NCI-H1417 (cell line): ENCODE measurements at places on chromosomes 3 and 15.

GRCh38 chr3:124680521-124680920 is 49.7 kb upstream of the UMPS start:
- DNase-seq, result no peak

DNA sequence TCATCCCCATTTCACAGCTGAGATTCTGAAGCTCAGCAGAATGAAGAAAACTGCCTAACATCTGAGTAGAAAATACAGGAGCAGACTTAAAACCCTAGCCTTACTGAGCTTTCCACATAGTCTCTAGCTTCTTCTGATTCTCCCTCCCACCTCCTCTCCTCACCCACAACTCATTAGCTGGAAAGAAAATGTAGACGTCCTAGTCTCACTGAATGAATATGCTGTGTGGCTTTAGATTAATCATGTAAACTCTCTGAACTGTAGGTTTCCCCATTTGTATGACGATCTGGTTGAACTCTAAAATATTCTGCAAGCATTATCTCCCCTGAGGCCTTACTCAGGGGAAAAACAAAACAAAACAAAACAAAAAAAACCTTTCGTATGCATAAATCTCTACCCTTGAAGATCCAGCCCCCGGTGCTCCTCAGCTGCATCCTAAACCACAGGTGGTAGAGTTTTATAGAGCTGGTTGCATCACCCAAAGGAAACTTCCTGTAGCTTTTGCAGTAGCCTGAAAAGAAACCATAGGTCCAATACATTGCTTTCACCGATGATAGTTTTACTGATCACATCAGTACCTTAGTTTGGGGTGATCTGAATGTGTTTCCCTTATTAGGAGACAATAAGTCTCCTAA is 40.6 kb downstream of the FOXB1 start:
- no peak for DNase-seq

DNA sequence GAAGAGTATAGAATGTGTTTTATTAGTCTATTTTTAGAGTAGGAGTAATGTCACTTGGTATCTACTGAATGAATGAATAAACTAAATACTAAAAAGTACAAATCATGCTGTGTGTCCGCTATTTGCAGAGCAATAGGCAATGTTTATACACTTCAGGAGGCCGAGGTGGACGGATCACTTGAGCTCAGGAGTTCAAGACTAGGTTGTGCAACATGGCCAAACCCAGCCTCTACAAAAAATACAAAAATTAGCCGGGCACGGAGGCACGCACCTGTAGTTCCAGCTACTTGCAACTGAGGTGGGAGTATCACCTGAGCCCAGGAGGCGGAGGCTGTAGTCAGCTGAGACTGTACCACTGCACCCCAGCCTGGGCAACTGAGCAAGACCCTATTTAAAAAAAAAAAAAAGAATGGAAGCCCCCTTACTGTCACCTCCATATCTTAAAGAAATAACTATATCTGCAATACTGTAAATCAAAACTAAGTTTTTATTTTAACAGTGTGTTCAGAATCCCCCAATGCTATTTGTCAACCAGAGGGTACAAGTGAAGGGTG is 98.4 kb downstream of the DHX30 start:
- DNase-seq, result no peak

DNA sequence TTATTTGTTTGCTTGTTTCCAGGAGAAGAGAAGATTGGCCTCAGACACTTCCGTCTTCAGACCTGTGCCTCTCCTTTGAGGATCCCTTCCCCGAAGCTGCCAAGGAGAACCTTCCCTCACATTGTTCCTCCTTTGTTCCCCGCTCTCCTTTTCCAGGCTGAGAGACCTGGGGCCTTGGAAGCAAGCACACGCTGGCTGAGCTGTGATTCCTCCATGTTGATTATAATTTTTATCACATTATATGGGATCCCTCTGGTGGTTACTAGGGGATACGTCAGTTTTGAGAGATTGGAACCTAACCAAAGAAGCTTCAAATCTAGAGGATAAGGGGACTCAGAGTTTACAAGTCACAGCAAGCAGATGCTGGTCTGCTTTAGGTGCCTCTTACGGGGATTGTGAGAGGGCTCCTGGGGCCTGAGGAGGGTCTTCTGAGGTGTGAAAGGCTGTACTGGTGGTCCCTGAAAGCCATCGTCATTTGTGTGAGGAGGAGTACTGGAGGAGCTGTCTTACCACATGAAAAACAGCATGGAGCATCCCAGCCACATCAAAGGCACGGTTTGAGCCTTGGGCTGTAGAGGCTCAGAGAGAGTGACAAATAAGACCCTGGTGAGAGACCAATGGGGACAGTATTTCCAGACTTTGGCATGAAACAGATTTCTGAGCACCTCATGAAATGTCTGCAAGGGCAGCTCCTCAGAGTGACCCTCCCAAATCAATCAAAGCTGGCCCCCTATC is 760.1 kb upstream of the CFAP20DC start:
- DNase-seq, result no peak

GRCh38 chr15:66780172-66780972 is 78.3 kb downstream of the SMAD6 start:
- no peak for DNase-seq

DNA sequence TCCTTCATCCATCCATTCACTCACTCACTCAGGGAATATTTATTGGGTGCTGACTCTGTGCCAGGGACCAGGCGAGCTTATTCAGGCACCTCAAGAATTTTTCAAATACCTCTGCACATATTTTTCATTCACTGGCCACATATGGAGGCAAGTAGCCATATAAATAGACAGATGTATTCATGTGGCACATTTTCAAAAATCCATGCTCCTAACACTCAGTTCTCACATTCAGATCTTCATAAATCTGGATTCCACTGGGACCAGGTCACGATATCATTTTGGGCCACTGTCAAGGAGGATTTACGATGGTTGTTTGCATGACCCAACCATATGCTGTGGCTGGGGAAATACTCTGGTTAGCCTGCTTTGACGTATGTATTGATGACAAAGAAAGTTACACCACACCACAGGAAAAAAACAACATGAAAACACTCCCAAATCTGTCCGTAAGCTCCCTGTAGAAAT is 241.8 kb upstream of the LRTM1 start:
- no peak for DNase-seq

DNA sequence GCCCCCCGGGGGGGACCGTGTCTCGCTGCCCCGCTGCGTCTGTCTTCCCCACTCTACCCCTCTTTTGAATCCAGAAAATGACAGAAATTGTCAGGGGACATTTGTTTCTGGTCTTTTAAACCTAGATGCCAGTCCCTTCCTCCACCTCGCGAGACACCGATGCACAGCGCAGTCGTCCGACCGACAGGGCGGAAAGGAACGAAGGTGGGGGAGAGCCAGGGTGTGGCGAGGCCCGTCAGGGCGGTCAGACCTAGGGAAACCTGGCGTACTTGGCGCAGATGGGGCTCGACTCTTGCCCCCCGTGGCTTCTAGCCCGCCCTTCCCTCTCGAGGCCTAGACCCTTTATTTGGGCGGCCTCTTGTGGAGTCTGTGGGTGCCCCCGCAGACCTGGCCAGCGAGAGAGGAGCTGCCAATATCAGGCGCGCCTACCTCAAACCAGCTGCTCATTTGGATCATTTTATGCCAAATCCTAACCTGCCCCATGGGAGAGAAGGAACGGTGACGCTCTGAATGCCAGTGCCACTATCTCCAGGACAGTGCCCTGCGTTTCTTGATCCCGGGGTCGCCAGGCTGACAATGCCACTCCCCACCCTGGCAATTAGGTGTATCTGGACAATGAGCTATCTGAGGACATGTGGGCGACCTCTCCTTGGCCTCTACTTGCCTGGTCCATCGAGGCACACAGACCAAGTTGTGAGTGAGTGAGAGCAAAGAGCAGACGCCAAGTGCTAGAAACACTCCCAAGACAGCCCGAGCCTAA is 500 bp upstream of the RAB6B start:
- no peak for DNase-seq

DNA sequence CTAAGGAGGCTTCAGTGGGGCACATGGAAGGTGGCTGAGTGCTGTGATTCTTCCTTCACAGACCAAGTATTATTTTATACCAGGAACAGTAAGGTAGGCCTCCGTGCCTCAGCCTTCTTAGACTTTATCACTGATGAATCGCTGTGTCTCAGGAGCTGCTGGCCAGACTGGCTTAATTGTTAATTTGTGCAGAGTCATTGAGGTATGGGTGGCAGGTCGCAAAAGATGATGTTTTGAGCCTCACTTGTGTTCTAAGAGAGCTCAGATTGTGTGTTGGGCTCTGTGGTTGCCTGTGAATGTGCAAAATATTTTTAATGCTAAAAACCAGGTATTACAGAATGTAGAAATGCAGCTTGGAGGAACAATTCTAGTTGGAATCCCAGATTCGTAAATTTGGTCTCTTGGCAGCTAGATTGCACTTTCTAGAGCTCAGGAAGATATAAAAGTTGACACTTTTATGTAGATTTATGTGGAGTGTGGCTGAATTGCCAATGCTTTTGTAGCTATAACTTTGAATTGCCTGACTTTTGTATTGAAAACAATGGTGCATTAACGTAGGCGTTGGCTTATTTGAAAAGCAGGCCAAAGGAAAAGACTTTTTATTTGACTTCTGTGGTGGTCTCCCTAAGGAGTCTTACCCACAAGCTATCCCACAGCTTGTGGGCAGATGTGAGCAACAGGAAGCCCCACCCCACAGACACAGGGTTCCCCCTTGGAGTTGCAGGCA is 53.4 kb downstream of the LARS2 start:
- no peak for DNase-seq

GRCh38 chr3:173553635-173554280 is 156.2 kb downstream of the NLGN1 start:
- peak; percentile 30 for DNase-seq

- peak; percentile 19 for DNase-seq
These were observed 384.1 kb downstream of the CADM2 start for GRCh38 chr3:85342915-85343314.

GRCh38 chr15:75694241-75695182 is 18.1 kb downstream of the CSPG4 start:
- peak; percentile 56 for DNase-seq

GRCh38 chr3:9401986-9402385 is 4.6 kb downstream of the SETD5 start:
- DNase-seq, result no peak

GRCh38 chr3:139794469-139795265 is 116.9 kb upstream of the NMNAT3 start:
- no peak for DNase-seq

DNA sequence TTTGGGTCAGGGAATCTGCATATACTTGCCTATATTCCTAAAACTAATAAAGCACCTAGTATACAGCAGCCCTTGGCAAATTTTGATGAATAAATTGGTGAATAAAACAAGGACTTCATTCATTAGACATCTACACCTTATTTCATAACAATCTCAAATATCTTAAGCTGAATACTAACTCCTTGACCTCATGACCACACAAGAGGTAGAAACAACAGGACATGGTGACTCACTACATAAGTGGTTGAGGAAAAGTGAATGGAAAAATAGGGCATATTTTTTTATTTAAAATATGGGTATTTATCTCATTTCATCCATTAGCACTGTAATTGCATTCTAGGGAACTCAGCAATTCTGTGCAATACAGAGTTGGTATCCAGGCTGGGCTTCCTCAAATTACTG is 7.8 kb upstream of the STAC start:
- no peak for DNase-seq

DNA sequence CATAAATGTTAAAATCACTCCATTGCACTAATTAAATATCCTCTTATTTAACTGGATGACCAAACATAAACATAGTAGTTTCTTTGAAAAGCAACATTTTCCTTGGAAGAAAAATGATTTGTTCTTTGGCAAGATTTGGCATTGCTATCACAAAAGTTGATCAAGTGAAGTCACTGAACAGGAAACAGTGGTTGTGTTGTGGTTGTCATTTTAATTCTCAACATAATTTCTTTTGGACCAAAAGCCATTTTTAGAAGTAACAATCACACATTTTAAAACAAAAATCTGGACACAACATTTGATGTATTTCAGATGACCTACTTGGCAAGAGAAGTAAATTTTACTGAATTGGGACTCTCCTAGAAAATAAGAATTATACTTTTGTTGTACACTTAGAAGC is 872.3 kb downstream of the ROBO1 start:
- no peak for DNase-seq

GRCh38 chr3:8759038-8759707 is 10.2 kb downstream of the OXTR start:
- DNase-seq, result no peak

DNA sequence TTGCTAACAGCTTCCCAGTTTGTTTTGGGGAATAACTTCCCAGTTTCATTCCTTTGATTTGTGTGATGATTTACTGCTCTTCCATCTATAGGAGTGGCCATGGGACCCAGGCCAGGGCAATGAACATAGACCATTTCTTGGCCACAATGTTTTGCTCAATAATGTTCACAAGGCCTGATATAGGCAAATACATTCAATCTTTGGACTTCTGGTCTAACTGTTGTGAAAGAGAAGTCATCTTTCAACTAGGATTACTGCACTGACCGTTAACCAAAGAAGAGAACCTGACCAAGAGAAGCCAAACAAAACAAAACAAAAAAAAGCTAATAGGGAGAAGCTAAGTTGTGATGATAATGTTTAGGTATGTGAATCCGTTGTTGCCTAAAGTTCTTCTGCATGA is 221.8 kb upstream of the SUCLG2 start:
- DNase-seq, result no peak

- DNase-seq, result no peak
These were observed 68.8 kb downstream of the CTNNB1 start for GRCh38 chr3:41267975-41268640.

GRCh38 chr15:38228618-38229017 is 24.0 kb upstream of the SPRED1 start:
- no peak for DNase-seq

GRCh38 chr15:69530991-69531664 is 78.5 kb downstream of the RPLP1 start:
- DNase-seq, result no peak

DNA sequence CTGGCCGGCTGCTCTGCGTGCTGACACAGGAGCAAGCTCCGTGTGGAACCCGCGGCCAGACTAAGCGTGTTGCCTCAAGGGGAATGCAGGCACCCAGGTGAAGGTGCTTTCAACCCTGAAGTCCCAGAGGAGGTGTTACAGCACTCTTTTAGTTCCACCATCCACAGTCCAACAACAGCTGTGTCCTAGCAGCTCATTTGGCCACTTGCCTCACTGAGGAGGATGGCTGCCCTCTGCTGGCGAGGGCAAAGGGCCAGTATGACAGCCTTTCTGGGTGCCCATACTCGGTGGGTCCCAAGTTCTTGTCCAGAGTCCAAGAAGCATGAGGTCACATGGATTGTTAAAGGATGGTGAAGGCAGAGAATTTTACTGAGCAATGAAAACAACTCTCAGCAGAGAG is 87.8 kb downstream of the C3orf85 start:
- peak; percentile 39 for DNase-seq

DNA sequence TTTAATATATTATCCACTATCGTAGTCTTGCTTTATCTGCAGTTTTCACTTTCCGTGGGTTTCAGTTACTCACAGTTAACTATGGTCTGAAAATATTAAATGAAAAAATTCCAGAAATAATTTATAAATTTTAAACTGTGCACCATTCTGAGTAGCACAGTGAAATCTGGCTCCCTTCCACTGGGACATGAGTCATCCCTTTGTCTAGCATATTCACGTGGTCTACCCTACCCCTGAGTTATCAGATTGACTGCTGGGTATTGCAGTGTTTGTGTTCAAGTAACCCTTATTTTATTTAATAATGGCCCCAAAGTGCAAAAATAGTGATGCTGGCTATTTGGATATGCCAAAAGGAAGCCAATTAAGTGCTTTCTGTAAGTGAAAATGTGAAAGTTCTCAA is 539.5 kb upstream of the AGTR1 start:
- DNase-seq, result no peak
